ENCODE measurements at places on chromosomes 12 and 14.

GRCh38 chr14:104462651-104463630 is 116.6 kb upstream of the C14orf180 start:
- DNase-seq, result no peak

DNA sequence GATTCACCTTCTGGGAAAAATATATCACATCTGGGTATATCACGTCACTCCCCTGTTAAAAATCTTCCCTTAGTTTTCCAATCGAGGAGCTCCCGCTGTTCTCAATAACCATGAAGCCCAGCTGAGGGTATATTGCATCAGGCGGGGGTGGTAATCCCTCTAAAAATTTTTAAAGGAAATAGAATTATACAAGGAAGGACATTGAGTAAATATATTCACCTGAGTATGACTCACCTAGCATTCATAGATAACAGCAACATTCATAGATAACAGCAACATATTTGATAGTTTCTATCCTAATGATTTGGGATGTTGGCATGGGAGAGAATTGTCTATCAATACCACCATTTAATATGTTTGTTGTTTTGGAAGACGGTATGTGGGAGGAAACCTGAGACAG is 473.6 kb downstream of the RMST start:
- DNase-seq, result no peak

- no peak for DNase-seq
These were observed 32.0 kb upstream of the SEL1L start for GRCh38 chr14:81565441-81566290.

GRCh38 chr14:64973026-64973442 is 898 bp upstream of the RAB15 start:
- no peak for DNase-seq

DNA sequence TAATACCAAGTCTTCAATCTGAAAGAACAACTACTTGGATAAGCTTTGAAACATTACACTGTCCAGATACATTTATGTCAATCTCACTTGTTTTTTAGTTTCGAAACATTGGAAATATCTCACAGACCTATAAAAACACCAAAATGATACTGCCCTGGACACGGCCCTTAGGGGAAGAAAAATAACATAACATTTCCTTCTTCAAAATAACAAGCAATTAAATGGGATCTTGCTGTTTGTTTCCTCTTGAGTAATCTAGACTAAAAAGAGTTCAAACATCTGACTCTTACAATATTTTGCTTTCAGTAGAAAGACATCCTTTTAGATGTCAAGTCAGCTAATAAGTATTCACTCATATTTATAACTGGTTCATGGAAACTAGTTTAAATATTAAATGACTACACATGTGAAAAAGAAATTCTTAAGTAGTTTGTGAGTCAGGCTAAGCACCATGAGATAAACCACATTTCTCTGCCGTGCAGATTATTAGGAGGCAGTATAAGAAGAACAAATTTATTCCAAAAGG is 87.5 kb downstream of the EPS8 start:
- DNase-seq, result no peak

- no peak for DNase-seq
These were observed 63.5 kb upstream of the C14orf180 start for GRCh38 chr14:104515811-104516780.

GRCh38 chr14:91649930-91650329 is 82.0 kb downstream of the CATSPERB start:
- DNase-seq, result no peak

DNA sequence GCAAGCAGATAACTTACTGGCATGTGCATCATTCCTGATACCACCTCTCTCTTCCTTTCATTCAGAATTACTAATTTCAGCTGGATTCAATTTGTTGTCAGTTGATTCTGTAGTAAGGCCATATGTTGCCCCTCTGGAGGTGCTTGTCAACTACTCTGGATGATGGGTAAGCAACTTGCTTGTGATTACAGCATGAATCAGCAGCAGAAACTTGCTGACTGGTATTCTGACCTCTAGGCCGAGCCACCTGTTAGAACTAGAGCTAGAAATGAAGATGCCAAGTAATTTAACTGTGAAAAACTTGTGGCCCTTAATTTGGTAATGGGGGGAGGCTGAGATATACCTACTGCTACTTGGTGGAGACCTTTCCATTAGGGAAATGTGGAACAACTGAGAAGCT is 5.1 kb downstream of the RNF10 start:
- no peak for DNase-seq

DNA sequence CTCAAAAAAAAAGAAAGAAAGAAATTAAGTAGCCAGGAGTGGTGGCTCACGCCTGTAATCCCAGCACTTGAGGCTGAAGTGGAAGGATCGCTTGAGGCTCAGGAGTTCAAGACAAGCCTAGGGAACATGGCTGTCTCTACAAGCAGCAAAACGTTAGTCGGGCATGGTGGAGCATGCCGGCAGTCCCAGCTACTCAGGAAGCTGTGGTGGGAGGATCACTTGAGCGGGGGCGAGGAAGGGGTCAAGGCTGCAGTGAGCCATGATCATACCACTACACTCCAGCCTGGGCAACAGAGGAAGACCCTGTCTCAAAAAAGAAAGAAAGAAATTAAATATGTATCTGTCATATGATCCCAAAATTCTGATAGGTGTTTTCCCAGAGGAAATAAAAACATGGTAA is 5.3 kb downstream of the RAD52 start:
- no peak for DNase-seq

DNA sequence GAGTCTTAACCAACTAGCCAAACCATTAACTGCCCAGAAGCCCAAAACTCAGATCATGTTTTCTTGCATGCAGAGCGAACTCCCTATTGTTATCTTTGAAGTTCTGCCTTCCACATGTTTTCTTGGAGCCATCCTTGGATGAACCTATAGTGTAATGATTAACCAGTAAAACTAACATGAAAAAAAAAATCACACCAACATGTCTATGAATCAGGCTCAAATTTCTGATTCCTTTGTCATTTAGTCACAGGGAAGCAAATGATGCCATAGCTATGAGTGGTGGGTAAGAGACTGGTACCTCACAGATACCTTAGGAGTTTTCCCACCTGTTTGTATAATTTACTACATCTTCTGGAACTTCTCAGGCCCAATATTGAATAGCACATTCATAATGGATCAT is 70.7 kb downstream of the PTPRO start:
- no peak for DNase-seq

- DNase-seq, result no peak
These were observed 14.2 kb downstream of the EPYC start for GRCh38 chr12:90990611-90991010.

- no peak for DNase-seq
These were observed 51.2 kb upstream of the AEBP2 start for GRCh38 chr12:19388131-19388549.

DNA sequence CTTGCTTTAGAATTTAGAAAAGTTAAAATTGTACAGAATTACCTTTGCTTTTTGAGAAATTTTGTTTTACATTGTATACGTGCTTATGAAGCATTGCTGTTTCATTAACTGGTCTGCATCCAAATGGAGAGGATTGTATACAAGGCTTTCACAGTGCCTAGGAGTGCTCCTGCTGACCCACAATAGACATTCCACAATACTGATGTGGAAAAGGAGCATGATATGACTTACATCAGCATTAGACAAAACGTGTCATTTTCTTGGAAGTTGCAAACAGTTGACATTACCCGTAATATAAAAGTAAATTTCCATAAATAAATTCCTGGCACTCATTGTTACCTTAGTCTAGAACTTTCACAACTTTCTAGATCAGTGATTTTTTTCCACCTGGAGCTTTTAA is 1.9 kb downstream of the PRKD1 start:
- DNase-seq, result no peak

- no peak for DNase-seq
These were observed 14.8 kb downstream of the LDHB start for GRCh38 chr12:21642707-21643389.

GRCh38 chr12:92130999-92131398 is 14.6 kb downstream of the BTG1 start:
- DNase-seq, result no peak
